NCI-H526 (cell line): ENCODE measurements at places on chromosomes 6 and 20.

DNA sequence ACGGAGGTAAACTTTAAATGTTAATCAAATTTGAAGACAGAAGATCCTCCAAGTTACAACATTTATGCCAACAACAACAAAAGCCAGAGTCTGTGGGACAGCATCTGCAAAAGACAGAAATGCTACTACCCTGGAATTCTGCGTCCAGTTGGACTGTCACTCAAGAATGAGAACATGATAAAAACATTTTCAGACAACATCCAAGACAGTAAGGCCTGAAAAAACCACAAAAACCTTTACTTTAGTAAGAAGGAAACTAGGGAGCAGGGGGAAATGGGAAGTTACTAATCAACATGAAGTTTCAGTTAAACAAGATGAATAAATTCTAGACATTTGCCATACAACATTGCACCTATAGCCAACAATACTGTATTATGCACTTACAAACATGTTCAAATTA lies 77.6 kb downstream of the MLIP start:
- no peak for DNase-seq

- DNase-seq, result no peak
These were observed 38.6 kb downstream of the OVOL2 start for GRCh38 chr20:18019068-18019467.

- DNase-seq, result no peak
These were observed 52.6 kb downstream of the BTBD3 start for GRCh38 chr20:11970243-11970836.

- DNase-seq, result no peak
These were observed 12.0 kb downstream of the ZSCAN31 start for GRCh38 chr6:28323813-28324424.

GRCh38 chr6:108873251-108873650 lies 25.0 kb downstream of the ARMC2 start:
- no peak for DNase-seq

DNA sequence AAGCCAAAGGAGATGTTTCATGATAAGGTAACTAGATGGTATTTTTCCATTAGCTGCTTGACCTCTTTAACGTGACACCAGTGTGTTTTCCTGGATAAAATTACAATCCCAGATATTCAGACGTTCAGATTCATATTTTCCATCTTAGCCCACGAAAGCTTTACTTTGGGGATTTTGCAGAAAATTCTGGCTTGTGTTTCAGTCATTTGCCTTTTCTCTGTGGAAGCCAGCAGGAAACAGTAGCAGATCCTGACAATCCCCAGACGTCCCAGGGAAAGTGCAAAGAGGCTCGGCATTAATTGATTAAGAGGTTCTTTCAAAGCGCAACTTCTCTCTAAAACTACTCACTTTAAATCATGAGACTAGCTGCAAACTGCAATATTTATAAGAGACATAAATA lies 243.6 kb downstream of the UST start:
- DNase-seq, result no peak

GRCh38 chr20:16801919-16802651 lies 53.9 kb downstream of the OTOR start:
- DNase-seq, result peak; percentile 87

- no peak for DNase-seq
These were observed 183.3 kb downstream of the FOXC1 start for GRCh38 chr6:1792989-1793388.

DNA sequence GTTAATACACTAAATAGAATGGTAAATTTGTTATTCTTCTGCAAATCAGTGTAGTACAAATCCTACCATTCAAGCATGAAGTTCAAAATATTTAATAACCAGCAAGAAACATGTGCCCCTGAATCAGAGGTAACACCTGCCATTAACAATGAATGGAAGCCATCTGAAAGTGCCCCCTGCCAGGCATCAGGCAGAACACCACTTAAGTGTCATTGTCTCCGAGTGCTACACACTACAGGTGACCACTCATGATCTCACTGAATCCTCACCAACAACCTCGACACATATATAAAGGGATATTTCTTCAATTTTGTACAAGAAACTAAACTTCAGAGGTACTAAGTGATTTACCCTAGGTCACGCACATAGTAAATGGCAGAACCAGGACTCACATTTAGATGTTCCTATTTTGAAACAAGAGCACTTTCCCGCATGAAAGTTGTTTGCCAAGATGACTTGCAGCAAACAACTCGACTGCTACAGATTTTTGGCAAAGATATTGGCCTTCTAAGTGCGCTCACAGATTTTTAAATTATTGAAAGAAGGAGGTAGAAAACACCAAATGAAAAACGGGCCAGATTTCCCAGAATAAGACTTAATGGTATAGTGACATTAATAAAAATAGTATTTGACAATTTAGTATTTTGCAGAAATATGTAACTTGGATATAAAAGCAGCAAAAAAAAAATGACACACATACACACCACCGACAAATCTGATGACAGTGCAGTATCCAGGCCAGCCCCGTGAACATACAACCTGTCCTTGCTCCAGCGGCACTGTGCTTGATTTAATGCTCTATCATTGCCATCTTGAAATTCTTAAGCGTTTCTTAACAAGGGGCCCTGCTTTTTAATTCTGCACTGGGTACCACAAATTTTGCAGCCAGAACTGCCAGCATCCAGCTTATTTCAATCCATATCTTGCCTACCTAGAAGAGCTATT lies 274.5 kb downstream of the ALDH8A1 start:
- DNase-seq, result no peak

DNA sequence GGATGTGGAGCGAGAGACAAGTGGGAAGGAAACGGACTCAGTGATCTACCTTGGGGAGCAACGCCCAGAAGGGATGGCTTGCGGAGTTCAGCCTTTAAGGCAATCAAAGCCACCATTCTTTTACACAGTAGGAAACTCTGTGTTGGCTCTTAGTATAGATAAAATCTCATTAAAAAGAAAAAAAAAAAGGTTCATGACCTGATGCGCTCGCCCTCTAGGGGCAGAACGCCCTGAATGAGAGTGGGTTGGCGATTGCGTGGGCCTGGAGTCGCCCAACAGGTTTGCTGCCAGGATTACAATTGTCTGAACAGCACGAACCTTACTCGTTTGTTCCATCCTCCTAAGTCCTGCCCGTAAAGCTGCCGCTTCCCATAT lies 1.2 kb downstream of the TPD52L1 start:
- no peak for DNase-seq

DNA sequence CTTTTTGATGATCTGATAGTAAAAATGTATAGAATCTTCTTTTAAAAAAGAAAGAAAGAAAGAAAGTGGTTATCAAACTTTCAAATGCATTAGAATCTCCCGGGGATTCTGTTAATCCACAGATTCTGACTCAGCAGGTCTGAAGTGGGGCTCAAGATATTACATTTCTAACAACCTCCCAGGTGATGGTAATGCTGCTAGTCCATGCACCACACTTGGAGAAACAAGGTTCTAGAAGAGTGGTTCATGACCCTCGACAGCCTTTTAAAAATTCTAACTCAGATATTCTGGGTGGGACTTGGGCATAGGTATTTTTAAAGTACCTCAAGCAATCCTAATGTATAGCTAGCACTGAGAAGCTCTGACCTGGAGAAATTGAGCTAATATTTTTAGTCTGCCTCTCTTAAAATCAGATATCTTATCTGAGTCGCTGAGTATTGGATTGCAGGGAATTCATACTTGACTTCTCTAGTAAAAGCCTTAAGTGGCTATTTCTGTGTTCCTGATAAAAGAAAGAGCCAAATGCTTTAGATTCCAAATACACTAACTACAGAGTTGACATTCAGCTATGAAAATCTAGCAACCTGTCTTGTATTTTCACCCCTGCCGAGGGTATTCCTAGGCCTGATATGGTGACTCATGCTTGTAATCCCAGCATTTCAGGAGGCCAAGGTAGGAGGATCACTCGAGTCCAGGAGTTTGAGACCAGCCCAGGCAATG lies 252.4 kb downstream of the PHACTR1 start:
- DNase-seq, result no peak

GRCh38 chr20:37389241-37389747 lies 43.4 kb downstream of the SRC start:
- DNase-seq, result no peak

DNA sequence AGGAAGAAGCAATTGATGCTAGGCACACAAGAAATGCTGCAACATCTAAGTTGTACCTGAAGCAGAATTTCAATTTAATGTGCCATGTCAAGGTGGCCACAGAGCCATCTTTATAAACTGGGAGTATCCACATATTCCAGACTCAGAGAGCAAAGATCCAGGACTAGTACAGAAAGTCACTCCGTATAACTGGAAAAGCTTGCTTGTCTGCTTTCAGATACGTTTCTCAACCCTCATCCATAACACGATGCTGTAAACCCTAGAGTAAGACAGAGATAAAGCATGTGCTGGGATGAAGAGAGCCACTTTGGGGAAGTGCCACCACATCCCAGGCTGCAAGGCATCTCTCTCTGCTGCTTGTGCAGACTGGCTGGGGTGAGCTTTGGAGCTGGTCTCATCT lies 134.7 kb downstream of the PACRG start:
- peak; percentile 13 for DNase-seq

DNA sequence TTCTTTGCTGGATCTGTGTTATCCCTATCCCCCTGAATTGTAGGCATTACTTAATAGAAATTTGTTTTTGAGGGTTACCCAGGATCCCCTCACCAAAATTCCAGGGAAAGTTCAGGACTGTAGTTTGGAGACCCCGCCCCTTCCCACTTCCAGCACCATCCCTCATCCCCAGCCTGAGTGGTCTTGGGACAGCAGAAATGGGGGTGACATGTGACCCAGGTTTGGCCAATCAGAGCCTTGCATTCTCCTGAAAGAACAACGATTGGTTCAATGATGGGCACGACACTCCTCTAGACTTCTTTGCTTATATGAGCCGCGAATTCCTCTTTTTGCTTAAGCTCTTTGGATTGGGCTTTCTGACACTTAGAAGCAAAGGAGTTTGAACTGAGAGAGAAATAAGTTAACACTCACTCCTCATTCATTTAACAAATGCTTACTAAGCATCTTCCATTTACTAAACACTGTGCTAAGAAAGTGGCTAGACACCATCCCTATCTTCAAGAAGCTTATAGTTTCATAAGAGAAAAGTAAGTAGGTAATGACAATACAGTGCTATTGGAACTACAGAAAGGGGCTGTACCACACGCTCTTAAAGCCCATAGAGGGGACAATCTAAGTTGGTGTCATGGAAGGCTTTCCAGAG lies 24.9 kb upstream of the PAQR8 start:
- DNase-seq, result no peak

DNA sequence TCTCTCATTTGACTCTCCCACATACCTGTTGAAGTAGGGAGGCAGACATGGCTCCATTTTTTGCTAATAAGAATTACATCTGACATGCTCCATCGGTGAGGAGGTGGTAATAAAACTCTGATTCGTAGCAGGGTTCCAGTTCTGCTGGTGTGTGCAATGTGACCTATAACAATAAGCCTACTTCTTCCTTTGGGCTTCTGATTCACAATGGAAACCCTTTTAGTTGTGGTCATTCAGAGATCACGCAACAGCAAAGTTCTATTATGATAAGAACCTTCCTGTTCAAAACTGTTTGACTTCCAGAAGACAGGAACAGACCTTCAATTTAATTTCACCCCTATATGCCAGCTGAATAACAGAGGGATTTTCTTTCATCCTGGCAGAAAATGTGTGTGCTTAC lies 31.4 kb upstream of the GSTA4 start:
- no peak for DNase-seq

- no peak for DNase-seq
These were observed 241.6 kb downstream of the BMP7 start for GRCh38 chr20:57024849-57025248.

- DNase-seq, result no peak
These were observed 407.7 kb upstream of the JARID2 start for GRCh38 chr6:14838133-14838583.

GRCh38 chr20:325889-326644 lies 715 bp downstream of the SOX12 start:
- DNase-seq, result peak; percentile 84

DNA sequence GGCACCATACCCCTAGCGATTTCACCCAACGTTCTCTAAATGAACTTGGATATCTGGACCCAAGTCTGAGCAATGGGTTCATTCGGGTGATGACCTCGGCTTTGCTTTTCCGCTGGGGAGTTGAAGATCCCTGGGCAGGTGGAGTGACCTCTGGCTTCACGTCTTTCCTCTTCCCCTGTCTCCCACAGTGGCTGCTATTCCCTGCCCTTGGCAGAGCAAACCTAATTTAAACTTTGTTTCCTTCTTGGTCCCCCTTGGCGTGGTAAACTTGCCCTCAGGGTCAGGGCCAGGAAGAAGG lies 7.8 kb upstream of the TFAP2A start:
- no peak for DNase-seq

DNA sequence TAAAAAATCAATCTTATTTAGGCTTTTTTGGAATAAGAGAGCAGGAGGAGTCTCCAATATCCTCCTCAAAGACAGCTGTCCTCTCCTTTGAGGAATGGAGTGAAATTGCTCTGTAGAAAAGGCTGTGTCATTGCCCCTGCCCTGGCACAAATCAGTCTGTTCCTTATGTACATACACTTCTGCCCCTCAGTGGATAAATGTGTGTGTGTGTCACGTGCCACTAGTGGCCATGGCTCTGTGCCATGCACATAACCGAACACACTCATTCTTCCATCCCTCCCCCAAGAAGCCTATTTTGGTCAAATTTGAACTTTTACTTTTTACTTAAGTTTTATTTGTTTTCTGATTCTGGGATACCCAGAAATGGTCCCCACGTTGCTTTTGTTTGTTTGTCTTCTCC lies 49.2 kb downstream of the ANKS1A start:
- no peak for DNase-seq

- no peak for DNase-seq
These were observed 94.1 kb downstream of the DACT2 start for GRCh38 chr6:168225471-168225911.

DNA sequence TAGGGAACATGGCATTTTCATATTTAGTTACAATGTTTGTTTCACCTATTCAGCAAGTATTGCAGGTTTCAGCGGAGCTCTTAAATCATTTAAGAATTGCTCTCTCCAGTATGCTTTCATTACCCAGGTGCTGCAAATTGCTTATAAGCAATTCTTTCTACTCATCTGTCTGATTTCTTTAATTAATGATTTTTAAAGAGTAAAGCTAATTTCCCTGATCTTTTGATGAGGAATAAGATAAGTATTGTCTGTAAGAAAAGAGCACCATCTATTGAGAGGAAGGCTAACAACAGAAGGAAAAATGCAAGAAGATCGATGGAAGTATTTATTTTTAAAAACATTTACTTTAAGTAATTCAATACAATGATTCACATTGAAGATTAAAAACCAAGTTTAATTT lies 2.0 kb downstream of the OPRM1 start:
- no peak for DNase-seq

- DNase-seq, result no peak
These were observed 3.7 kb upstream of the TXNDC5 start for GRCh38 chr6:7914311-7914710.

DNA sequence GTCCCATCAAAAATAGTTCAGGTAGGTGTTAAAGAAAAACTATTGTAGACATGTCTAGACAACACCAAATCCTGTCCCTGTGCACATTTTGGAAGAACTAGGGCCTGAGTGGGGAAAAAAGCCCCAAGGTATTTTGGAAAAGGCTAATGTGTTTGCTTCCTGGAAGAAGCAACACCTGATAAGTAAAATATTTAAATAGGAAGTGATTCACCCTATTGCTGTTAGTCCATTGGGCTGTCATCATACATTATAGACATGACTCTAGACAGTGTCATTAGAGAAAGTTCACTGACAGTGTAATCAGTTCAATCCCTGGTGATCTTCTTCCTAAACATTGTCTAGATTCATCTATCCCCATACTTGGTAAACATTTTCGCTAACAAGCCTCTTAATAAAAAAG lies 465.3 kb downstream of the CBLN4 start:
- no peak for DNase-seq
